ENCODE measurements at places on chromosomes 12 and 14. TPM values are rescaled to one million over a fixed set of nuclear protein-coding genes. Genes with fewer than 3 reads are reported as not detected.
A peak's percentile ranks its signal among the peaks of the same experiment; 100 is the strongest.

DNA sequence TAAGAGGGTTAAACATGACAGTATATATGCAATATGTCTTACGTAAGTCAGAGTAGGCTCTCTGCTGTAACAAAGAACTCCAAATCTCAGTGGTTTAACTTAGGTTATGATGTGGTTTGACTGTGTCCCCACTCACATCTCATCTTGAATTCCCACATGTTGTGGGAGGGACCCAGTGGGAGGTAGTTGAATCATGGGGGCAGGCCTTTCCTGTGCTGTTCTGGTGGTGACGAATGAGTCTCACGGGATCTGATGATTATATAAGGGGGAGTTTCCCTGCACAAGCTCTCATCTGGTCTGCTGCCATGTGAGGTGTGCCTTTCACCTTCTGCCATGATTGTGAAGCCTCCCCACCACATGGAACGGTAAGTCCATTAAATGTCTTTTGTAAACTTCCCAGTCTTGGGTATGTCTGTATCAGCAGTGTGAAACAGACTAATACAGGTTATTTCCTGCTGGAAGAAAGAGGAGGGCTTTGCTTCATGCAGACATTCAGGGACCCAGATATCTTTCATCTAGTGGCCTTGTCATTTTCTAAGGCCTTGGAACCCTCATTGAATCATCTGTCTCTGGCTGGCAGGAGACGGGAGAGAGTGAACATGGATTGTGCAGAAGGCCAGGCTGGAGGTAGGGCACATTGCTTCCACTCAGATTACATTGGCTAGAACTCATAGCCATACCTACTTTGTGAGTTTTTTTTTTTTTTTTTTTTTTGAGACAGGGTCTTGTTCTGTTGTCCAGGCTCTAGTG lies 96.1 kb downstream of the CRADD start:
- no peak for DNase-seq

- DNase-seq: no peak
These were observed 19.5 kb upstream of the HAL start for GRCh38 chr12:96015672-96016071.

DNA sequence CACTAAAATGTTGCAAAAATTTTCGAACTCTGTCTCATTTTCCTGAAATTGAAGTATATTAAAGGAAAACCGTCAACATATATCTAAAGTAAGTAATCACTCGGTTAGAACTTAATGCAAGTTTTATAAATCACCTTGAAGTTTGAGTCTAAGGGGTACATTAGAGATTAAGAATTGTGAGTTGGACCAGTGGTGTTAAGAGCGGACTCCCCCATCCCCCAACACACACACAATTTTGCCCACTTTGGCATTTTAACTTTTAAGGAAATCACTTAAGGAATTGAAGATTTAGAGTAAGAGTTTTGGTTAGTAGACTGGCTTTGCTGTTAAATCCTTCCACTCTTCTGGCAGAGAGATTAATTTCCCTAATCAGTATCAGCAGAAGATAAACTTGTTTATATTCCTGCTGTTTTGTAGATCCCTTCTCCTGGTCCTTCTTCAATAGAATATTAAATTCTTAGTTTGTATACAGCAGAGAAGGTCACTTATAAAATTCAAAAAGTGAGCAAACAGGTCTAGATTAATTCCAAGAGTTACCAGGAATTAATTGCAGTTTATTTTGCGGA lies 1.5 kb downstream of the HIF1A start:
- DNase-seq: no peak

DNA sequence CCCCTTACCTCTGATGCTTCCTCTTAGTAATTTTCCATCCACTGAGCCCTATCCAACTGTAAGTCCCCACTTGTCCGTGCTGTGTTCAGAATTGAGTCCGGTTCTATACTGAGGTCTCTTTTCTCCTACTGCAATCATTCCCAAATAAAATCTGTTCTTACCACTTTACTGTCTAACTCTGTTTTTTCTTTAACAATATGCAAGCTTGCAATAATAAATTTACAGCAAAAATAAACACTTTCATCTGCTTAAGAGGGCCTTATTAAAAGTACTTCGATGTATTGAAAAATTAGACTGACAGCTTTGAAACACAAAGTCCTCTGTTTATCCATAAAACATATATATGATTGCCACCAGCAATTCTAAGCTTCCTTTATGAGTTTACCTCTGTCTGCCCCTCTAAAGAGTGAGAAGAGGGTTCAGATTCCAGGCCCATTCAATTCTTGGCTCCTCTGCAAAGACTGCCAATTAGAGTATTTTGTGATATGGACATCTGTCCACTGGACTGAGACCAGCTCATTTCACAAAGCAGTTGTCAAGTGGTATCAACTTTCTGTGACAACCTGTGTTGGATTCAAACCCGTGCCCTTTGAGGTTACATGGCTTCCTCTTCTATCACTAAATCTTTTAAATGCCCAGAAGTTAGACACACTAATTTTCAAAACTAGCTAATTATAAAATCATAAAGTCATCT lies 39.9 kb upstream of the G2E3 start:
- DNase-seq: no peak

DNA sequence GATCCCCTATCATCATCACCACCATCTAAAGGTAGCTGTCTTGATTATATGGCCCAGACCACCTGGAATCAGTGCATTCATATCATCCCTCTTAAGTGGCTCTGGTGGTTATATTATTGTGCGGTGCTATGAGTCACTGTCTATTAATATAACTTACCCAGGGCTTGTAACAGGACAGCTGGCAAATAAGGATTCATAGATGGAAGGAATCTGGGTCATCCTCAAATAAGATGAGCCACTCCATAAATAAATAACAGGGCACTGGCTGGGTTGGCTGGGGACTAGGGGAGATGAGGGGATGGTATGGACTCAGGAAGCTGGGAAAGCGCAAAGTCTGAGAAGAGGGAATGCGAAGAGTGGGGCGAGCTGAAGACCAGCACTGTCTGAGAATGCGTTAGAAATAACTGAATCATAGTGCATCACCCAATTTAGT lies 216.1 kb downstream of the NUAK1 start:
- DNase-seq: no peak

DNA sequence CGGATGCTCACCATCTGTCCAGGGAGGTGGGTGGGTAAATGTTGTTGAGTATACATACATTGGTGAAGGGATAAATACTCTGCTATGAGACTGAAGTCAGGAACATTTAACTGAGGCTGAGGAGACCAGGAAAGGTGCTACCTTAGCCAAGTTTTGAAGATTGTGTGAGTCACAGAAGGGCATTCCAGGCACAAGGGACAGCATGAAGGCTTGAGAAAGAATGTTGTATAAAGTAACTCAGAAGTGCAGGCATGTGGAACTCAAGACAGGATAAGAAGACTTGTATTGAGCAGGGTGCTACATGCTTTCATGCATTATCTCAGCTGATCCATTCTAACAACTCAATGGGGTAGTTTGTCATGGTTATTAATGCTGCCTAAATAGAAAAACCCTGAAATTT lies 112.7 kb downstream of the IPO8 start:
- DNase-seq: no peak

DNA sequence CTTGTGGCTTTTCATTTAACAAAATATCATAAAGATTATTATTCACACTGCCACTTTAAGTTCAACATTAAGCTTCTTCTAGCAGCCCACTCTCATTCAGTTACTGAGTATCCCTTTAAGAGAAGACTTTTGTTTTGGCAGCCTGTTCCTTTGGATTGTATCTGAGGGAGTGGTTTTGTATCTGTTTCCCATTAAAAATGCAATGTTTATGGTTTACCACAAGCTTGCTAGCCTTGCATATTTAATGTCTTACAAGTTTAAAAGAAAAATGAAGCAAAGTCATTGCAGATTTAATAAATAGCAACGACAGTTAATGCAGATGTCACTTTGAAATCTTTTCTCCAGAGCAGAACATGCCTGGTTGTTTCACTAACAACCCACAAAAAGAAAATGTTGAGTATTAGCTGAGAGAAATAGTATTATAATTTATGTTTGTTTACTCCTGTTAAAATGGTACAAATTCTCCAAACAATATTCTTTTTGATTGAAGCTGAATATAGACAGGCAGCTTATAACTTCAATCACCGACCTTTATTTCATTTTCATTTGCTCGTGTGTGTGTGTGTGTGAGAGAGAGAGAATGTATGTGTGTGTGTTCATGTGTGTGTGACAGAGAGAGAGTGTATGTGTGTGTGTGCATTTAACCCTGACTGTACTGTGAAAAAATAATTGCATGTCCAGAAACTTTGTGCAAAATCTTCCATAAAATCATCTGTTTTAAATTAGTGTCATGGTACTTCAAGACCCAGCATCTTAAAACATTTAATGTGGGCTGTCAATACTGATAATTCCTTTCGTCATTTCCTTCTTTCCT lies 1.8 kb downstream of the DCN start:
- DNase-seq: peak; percentile 98

- no peak for DNase-seq
These were observed 33.9 kb upstream of the TBX5 start for GRCh38 chr12:114439817-114440216.

Gene PKP2
- total RNA-seq: 11.5 TPM

Gene PTPN21
- total RNA-seq: 13.8 TPM

Gene ACOT6
- total RNA-seq: not detected

Gene SERPINA5
- 0.20 TPM for total RNA-seq

Data from skin of body (tissue), 3 donors.